ENCODE measurements at places on chromosomes 3 and 15.

DNA sequence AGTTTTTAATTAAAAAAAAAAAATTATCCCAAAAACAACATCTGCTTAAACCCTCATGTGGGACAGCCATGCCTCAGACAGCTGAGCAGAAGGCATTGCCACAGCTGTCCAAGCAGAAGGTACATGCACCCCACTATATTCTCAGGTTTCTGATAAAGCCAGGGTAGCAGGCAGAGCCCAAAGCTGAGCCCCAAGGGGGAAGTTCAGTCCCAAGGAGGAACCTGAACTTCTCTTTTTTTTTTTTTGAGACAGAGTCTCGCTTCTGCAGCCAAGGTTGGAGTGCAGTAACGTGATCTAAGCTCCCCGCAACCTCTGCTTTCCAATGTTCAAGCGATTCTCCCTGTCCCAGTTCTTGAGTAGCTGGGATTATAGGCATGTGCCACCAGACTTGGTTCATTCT, 33.2 kb downstream of the MKRN2 start:
- no peak for DNase-seq

DNA sequence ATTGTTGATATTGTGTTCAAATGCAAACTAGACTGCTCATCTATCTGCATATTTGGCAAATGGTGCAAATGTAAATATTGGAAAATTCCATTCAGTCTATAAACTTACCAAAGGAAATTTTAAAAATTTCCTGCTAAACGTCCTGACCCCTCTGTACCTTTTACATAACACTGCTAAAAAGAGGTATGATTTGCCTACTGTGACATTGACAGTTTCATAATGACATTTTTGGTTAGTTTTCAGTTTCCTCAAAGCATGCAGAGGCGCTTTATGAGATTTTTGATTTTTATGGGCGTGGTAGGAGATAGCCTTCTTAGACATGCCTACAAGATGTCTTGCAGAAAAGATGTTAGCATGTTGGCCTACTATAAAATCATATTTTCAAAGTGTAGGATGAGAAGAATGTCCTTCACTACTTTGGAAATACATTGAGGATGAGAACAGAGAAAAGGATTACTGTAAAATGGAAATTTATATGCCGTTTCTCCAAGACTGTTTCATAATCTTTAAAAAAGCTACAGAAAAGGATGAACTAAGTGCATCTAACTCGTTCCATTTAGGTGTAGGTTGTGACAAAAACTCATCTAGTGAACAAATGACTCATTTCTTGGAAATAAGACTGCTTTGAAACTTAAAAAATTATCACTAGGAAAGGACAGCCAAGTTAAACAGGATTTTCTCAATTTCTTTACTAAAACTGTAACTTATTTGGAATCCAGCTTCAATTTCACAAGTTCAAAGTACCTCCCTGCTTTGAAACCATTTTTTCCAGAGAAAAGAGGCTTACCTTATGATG, 14.5 kb upstream of the ISLR start:
- DNase-seq: no peak

DNA sequence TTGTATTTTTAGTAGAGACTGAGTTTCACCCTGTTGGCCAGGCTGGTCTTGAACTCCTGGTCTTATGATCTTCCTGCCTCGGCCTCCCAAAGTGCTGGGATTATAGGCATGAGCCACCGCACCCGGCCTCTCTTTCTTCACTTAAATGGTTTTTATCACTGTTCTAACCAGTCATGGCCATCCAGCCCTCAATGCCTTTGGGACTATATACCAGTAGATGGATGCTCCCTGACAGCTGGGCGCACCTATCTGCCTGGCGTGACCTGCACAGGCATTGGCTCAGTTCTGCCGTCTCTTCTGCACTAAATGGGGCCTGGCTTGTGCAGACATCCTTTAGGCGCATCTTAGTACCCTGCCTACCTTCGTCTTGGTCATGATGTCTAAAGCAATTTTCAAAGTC, 233.4 kb downstream of the ADAMTS17 start:
- no peak for DNase-seq

DNA sequence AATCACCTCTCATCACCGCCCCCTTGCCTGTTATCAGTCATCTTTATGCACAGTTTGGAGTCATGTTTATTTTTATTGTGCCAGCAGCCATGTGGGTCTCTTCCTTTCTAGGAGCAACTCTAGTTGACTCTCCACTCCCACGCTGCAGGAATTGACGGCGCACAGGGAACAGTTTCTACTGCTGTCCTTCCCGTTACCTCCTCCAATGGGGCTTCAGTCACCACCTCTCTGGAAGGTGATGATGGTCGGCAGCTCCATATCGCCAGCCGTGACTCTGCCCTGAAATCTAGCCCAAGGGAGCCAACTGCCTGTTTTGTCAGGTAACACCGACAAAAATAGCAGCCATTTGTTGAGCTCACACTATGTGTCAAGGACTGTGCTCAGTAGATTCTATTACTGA, 35.6 kb upstream of the FAM107A start:
- DNase-seq: no peak

GRCh38 chr15:98902931-98903330, 104.7 kb downstream of the PGPEP1L start:
- DNase-seq: no peak

DNA sequence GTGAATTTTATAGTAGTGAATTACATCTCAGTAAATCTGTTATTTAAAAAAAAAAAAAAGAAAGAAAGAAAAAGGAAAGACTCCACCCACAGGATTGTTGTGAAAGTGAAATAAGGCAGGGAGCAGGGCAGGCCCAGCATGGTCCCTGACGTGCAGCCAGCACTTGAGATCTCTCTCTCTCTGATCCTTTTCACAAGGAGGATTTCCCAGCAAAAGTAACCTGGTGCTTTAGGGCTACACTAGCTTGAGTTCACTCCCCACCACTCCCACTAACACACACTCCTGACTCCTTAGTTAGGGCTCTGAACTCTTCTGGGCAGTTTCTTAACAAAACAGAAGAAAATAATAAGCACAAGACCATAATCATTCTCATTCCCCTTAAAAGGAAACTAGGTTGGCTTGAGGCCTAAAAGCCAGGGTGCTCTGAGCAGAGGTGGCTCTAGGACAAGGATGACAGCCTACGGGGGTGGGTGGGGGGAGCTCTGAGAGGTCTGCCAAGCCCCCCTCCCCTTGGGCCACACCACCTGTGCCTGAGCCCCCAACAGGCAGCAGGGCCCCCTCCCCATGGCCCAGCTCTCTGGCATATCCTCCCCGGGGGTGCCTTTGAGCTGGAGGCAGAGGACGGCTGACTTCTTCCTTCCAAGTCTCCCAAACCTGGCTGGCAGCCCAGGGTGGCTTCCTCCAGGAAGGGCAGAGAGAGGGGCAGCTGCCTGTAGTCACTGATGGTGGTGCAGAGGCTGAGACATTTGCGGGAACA, 856 bp downstream of the TMEM40 start:
- no peak for DNase-seq

DNA sequence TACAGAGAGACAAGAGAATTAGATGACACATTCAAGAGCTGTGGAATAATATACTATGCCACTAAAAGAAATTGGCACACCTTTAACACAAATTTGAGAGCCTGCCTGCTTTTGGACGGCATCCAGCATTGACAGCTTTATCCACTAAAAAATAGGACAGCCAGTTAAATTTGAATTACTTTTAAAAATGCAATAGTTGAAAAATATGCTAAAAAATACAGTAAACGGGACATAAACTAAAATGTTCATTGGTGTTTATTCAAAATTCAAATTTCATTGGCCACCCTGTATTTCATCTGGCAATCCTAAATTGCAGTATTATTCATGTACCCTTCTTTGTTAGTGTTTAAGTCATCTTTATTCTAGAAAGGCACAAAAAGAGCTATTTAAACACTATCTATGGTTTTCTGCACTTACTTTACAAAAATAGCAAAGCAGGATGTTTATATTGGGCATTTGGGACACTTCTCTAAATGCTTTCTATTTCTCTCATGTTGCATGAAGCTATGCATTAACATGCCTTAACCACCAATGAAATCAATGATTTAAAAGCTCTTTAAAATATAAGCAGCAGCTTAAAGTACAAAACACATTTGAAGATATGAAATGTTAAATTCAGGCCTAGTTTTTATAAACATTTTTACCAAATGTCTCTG, 160.1 kb downstream of the NEK10 start:
- DNase-seq: no peak

- no peak for DNase-seq
These were observed at the start of gene TRH for GRCh38 chr3:129974564-129974832. Gene TRH, plus strand, starts transcription at chr3:129974720. Its CDS starts 1,097 bp downstream, at chr3:129975817.

GRCh38 chr3:16849229-16849628, 35.5 kb upstream of the PLCL2 start:
- peak; percentile 3 for DNase-seq

All from SW480 (cell line).